Thyroid gland (tissue), 4 donors: ENCODE measurements at places on chromosomes 1 and 21. TPM values are rescaled to one million over a fixed set of nuclear protein-coding genes. Genes with fewer than 3 reads are reported as not detected.
A peak's percentile ranks its signal among the peaks of the same experiment; 100 is the strongest.

GRCh38 chr1:34824817-34825454, 32.1 kb downstream of the GJA4 start:
- DNase-seq, result peak; percentile 54

DNA sequence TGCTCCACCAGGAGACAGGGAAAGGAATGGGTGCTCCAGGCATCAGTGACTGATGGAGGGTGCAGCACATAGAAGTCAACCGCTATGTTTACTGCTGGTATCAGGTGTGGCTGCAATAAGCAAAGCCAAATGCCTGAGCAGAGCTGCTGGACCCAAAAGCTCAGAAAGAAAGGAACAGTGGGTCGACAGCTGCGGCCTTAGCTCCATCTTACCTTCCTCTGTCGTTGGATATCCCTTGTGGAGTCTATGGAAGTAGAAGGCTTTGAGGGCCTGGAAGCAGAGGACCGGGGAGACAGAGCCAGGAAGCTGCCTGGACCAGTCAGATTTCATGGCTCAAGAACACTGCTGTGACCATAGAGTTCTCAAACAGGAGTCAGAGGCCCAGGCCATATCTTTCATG, 45.3 kb downstream of the RIMS3 start:
- no peak for DNase-seq

DNA sequence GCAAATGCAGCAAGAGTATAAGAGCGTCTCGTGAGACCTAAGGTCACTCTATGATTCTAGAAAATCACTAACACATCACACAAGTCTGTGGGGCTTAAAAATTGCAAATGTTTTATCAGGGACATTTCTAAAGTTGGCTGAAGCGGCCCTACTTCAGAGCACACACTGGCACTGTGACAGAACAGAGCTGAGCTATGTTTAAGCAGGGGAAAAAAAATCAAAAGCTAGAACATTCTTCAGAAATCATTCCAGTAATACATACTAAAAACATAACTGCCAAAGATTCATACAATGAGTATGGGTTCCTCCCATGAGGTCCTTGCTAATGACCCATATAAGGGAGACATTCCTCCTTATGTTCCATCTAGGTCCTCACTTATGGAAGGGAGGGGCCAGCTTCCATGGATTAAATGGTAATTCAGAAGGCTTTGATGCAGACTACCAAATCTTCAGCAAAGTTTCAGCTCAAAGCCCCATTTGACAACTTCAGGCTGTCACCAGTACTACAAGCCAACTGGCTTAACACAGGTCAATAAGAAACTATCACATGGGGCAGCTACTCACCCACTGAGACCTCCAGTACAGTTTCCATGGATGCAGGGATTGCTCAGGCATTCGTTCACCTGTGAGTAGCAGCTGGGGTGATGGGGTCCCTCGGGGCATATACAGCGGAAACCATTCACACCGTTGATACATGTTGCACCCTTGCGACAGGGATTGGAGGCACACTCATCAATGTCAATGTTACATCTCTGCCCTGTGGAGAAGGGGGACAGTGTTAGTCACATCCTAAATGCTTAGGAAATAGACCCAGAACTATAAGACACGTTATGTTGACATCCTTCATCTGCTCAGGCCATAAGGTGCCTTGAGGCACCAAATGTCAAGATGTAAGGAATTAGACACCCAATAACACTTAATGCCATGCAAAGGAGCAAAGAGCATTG, 58.4 kb upstream of the ADAM30 start:
- peak; percentile 75 for DNase-seq

GRCh38 chr1:79792219-79792930, 785.8 kb upstream of the ADGRL4 start:
- no peak for DNase-seq

DNA sequence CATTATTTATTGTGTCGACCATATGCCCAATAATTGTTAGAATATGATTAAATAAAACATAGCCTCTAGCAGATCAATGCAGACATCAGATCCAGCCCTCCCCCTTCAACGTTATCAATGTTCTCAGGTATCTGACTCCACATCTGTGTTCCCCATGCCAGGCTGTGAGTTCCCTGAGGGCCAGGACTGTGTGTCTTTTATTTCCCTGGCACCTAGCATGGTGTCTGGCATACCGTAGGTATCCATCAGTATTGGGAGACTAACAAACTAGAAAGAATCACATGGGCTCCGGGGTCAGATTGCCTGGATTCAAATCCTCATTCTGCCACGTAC, 48.3 kb downstream of the SDC3 start:
- DNase-seq, result no peak

DNA sequence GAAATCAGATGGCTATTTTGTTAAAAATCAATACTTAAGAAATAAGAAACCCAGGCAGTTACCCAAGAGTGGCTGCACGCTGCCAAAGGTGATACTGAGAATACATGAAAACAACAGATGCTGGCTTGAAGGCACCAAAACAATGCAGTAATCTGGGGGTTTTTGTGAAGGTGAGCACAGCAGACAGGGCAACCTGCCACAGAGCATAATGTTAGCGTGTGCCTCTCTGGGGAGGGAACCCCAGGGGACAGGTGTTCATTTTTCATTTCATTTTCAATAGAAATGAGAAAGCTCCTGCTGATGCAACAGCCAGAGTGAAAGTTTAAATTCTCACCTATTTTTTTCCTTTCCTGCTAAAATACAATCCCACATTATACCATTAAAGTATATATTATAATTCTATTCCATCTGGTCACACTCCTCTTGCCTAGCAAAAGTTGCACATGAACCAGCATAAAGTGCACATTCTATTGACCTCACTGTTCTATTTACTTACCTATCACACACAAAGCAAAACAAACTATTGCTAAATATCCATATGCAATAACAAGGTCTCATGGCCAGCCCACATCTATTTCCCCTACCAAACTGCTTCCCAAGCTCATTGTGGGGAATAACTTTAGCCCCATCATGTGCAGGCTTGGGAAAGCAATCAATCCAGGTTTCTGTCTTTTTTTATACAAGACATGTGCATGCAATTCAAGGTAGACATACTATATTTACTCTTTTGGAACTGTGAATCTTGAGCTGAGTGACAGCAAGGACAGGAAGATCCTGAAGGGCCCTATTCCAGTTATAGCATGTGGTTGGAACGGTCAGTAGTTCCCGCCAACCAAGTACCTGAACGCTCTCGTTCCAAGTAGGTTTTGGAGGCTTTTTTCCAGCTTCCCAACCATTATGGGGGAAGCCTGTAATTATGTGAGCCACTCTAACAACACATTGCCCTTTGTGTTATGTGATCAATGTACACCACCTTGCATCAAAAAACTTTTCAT, 173.6 kb downstream of the RERE start:
- DNase-seq, result no peak

DNA sequence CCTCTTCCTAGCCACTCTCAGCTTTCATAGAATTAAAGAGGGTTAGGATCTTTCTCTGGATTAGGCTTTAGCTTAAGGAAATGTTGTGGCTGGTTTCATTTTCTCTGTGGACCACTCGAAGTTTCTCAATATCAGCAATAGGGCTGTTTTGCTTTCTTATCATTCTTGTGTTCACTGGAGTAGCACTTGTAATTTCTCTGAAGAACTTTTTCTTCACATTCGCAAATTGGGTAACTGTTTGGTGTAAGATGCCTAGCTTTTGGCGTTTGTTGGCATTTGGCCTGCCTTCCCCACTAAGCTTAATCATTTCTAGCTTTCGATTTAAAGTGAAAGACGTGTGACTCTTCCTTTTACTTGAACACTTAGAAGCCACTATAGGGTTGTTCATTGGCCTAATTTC, 210.8 kb upstream of the PROX1 start:
- peak; percentile 7 for DNase-seq

GRCh38 chr1:33348194-33348593, 27.3 kb upstream of the A3GALT2 start:
- DNase-seq, result no peak

DNA sequence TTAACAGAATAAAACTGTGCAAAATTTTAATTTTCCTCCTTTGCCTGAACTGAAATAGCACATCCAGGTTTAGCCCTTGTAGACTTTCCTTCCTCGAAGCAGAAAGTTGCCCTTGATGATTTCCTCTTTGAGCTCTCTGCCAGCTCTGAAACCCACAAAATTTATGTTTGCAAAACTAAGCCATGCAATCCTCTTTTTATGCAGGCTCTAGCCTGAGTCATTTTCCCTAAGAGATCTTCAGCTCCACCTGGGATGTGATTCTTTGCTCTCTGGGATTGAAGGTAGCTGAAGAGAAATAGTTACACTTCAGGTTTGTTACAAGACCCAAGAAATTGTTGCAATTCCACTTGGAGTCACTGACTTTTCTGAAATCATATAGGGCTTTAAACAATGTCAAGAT, 1.4 kb upstream of the F3 start:
- DNase-seq, result no peak

- DNase-seq, result no peak
Measured at GRCh38 chr1:67496329-67496728, 66.1 kb upstream of the SERBP1 start.

DNA sequence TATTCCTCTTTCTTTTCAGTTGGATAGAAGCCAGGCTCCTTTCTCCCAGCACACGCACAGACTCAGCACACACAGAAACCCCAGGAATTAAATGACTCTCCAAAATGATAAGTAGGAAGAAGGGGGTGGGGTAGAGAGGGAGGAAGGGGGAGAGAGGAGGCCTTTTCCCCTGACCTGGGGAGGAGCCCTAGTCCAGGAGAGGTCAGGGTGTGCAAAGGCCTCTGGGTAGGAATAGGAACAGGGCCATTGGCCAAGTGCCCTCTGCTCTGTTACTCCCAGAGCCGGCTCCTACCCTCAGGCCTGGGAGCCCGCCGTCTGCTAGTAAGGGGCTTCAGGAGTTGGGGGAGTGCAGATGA, 35.6 kb upstream of the PUM1 start:
- DNase-seq, result no peak

DNA sequence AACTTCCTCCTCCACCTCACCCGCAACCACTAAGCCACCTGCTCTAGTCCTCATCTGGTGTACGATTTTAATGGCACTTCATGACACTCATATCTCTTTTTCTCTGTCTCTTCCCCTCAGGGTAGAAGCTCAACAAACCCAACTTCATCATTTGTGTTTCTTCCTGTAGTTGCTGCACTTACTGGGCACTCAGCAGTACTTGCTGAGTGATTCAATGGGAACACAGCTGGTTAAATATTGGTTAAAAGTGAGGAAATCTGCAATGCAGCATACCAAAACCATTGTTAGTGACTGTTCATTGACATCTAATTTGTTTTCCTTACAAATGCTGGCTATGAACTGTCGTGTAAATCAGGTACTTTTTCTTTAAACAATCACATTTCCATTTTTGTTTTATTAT, 541.1 kb upstream of the PRMT6 start:
- no peak for DNase-seq

DNA sequence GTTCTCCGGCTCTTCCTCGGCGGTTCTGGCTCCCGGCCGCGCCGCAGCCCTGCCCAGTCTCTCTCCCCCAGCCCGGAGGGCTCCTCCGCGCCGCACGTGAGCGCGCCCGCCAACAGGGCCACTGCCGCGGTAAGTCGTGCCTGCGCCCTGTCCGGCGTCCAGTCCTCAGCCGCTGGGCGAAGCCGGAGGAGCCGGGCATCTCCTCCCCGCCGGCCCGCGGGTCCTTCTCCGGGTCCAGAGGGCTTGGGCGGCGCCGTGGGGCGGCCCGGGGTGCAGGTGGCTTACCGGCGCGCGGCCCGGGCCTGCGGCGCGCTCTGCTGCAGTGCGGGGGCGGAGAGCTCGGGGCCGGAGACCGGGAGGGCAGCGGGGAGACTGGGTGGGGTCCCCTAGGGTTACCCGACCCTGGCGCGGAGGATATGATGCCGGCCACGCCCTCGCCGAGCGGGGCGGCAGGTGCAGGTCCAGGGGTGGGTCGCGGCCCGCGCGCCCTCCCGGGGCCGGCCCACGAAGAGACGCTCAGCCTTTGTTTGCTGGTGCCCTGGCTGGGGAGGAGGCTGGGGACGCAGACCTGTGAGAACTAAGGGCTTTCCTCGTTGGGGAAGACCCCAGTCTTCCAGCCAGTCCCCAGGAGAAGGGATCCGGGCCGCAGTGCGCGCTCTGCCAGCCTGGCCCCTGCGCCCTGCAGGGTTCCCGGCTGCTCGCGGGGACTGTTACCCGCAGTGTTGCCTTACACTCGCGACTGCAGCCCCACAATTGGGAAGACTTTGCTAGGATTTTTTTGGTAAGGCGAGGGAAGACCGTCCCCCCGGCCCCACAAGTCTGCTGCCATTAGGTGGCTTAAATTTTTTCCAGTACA, at the start of gene DOP1B:
Gene DOP1B (plus strand): TSS at position 10 of the 856 bp plus-strand sequence. CDS start 7,910 bp downstream, outside the sequence.
- DNase-seq, result no peak

DNA sequence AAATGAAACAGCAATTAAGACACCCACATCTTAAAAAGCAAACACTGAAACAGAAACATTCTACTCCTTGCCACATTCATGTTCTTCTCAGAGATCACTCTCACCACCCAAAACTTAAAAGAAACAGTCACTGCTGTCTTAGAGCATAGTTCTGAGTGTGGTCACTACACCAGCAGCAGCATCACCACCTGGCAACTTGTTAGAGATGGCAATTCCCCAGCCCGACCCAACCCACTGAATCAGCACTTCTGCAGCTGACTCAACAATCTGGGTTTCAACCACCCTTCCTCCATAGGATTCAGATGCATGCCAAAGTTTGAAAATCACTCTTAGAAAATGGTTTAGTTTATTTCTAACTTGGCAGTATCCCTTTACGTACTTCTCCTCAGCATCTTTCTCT, 126.1 kb downstream of the CDC42BPA start:
- no peak for DNase-seq

GRCh38 chr1:907611-908451, 15.9 kb upstream of the SAMD11 start:
- DNase-seq, result no peak

The RORC gene
- total RNA-seq, result 29.7 TPM

The RNU1-3 gene
- total RNA-seq, result under 0.01 TPM

The BACE2 gene
- total RNA-seq, result 89.1 TPM

The SEMA6C gene
- 2.5 TPM for total RNA-seq

The GCSAML gene
- not detected for total RNA-seq
